ENCODE measurements at places on chromosomes 4 and X.

GRCh38 chr4:1317177-1318045, 27.7 kb downstream of the MAEA start:
- DNase-seq = no peak

DNA sequence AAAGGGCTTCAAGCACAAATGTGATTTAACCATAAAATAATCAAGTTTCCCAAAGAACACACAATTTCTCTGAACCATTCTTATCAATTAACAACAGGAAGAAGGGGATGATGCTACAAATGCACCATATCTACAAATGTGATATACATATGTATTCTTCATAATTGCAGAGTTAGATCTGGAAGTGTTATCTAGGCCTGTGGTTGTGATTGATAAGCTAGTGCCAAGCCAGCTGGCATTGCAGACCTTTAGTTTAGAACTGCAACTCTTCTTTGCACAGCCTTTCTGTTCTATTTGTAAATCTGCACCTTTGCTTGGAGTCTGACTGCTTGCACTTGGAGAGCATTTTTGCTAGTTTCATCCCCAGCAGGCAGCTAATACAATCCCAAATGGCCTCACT, 145.5 kb upstream of the NPY2R start:
- DNase-seq = no peak

DNA sequence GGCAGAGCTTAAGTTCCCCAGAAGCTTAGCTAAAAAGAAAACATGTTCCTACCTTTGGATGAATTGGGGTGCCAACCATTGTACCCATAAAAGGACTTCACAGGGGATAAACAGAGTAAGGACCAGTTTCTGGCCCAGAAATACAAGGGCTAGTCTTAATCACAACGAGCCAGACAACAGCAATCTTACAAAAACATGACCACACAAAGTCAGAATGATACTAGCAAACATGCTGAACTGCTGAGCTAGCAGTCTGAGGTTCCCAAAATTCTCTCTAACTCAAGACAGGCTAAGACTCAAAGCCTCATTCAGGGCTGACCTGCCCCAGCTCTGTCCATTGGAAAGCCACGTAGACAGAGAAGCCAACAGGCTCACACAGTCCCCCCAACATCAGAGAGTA, 40.3 kb downstream of the ATP11C start:
- no peak for DNase-seq

DNA sequence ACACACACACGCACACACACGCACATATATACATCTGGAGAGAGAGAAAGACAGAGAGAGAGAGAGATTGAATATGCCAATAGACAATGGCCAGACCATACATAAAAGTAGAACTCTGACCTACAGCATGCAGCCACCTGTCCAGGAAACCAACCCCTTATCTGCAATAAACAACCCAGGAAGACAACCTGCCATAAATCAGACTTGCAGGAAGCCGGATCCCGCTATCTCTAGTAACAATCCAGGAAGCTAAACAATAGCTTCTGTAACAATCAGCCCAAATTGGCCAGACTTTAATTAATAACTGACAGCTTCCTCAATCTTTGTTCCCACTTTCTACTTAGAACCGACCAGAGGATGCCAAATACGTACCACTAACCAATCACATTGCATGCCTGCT, 173.2 kb downstream of the LDB2 start:
- DNase-seq = no peak

DNA sequence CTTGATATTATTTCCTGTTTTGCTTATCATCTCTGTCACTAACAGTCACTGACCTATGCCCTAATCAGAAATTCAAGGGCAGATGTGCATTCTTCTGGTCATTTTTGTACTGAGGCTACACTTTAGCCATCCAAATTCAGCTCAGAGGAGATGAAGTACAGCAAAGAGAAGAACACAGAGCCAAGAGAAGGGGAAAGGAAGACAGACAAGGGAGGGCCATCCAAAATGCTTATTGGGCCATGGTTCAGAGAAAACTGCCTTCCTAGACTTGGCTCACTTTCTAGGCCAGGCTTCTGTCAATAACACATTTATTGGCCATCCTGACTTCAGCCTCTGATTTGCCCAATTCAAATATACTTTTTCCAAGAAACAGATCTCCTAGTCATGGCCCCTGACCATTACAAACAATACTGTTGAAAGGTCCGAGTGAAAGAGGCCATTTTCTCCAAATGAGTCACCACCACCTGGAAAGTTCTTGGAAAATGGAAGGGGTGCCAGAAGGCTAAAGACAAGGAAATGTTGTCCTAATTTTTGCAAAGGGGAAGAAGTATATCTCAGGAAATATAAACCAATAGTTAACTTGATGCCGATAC, 56.4 kb downstream of the DCX start:
- DNase-seq = no peak
